H7 (cell line): ENCODE measurements at places on chromosomes 5 and 9.

DNA sequence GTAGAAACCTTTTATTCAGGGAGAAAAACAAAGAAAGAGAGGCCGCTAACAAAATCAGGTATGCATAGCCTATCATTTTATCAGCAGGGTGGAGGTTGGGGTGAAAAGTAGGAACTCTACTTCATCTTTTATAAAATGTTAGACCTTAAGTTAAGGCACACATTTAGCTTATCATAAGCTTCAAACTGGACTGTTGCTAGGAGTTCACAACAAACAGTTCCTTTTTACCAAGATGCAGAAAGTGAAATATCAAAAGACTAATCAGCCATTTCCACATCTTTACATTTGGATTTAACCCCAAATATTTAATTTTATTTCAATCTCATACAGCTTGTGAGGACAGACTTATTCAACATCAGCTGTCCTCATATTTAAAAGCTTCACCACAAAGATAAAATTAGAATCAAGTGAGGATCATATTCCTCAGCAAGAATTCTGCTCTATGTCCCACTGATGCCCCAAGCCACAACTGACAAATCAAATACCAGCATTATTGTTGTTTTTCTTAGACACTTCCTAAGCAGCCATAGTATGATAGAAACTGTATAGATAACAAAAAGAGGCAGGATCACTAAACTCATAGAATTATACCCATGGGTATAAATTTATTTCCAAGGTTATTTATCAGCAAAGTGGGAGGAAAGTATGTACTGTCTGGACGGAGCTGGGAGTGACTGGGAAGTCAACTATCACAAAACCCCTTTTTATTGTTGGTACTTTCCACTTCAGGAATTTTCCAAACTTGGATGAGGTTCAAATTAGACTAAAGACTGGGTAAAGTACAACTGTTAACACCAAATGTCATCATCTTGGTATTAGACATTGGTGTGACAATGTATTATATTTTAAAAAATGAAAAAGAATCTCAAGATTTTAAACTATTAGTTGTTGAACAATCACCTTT, 29.9 kb upstream of the MYOT start:
- no peak for DNase-seq

- DNase-seq: no peak
Measured at GRCh38 chr5:168609806-168610482, 30.8 kb upstream of the PANK3 start.

GRCh38 chr5:5018578-5018970, 121.6 kb upstream of the ADAMTS16 start:
- no peak for DNase-seq

GRCh38 chr9:33137781-33138264, 29.3 kb downstream of the B4GALT1 start:
- no peak for DNase-seq

GRCh38 chr9:4272126-4272525, 27.7 kb downstream of the GLIS3 start:
- no peak for DNase-seq

DNA sequence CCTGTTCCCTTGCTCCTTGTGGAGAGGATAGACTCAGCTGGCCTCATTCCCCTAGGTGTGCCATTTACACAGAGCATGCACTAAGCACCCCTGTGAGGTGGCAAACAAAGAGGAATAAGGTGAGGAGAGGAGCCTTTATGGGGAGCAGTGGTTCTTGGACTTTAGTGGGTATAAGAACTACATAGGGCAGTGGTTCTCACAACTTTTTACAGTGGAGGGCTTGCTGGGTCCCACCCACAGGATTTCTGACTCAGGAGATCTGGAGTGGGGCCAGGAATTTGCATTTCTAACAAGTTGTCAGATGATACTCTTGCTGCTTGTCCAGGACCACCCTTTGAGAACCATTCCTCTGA, 42.0 kb downstream of the CSF1R start:
- no peak for DNase-seq

DNA sequence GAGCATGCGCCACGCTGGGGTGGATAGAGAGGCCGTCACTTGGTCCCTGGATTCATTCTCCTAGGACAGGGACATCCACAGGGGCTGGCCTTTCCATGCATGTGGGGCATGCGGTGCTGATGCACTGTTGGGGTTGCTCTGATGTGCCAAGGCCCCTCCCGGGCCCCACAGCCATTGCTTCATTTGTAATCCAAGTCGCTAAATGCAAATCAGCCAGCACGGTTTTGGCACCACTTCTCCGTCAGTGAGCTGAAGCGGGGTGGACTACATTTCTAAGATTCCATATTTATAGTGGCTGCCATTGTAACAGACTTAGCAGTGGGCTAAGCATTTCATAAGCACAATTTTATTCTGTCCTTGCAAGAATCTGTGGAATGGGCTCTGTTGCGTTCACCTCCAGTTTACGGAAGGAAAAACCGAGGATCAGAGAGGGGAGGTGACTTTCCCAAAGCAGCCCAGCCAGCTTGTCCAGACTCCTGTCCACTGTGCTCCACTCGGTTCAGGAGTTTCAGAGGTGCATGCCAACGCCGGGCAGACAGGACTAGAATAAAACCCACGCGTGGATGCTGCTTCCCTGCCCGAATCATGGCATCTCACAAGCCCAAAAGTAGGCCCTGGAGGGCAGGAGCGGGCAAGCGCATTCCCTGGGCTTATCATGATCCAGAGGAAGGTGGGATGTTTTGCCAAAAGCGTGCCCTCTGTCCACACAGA, 102.6 kb upstream of the COL5A1 start:
- DNase-seq: no peak

DNA sequence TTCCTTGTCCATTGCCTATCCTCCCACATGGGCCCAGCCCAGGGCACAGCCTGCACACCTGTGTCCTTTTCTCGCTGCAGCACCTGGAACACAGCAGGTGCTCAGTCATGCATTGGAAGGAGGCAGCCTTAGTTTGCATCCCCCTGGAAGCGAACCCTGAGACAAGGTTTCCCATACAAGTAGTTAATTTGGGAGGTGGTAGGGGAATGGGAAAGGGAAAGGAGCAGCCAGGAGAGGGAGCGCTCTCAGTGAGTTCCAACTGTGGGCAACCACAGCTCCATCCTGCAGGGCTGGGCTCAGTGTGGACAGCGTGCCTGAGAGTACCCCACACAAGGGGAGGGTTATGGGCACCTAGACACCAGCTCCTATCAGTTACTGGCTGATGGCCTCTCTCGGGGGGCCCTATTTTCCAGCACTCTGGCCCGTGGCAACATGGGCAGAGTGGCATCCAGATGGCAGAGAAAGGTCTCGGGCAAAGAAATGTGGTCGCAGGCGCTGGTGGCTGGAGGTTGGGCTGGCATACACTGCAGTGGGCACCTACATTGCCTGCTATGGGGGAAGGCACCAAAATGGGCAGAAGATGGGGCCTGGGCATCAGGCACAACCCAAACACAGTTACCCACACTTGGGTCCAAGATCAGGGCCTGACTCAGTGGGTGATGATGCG, 50.1 kb downstream of the TSPAN17 start:
- DNase-seq: peak; percentile 81

GRCh38 chr5:72241346-72242003, 78.6 kb downstream of the MRPS27 start:
- no peak for DNase-seq

DNA sequence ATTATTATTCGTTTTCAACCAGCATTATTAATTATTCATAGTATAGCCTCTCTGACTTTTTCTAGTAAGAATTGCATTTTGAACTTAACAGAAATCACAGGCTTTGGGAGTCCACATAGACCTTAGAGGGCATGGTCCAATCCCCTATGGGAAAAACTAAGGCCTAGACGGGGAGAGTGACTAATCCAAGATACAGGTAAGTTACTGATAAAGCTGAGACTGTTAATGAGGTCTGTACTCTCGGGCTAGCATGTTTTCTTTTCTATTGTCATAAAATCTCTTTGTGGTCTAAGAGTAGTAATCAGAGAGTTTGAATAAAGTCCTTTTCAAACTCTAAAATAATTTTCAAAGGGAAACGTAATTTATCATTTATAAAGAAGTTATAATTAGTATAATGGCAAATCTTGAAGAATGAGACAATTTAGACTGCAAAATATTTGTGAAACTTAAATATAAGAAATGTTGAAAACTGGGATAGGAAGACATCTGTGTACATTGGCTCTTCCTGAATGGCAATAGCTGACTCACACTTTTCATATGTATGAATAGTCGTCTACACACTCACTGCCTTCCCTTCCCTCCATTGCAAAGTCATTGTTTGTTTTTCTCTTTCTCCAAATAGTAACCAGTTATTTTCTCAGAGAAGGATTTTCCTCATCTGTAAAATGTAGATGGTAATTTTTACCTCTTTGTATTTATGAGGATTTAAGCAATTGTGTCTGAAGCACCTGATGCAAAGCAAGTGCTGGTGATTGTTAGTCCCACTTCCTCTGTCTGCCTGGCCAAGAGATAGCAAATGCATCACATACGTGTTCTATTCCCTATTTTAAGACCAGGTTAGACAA, 207.9 kb upstream of the CD180 start:
- DNase-seq: no peak

DNA sequence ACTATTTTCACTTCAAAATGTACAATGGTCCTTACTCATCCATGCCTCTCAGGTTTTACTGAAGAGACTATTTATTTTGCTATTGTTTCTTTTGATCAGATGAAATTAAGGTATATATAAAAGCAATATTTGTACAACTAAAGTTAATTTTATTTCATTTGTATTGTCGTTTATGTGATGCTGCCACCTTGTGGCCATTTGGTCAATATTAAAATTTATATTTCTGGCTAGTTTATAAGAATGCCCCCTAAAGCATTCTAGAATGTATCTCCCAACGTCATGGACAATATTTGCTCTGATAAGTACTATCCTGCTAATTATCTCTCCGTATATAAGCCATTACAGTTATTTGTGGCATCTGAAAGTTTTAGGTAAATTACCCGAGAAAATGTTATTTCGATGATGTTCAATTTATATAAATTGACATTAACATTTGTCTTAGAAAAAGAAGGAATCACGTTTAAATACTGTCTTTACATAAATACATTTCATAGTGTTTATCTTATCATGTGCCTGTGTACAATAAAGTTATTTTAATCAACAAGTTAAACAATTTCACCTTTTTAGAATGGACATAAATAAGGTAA, 680.0 kb downstream of the TAF11L14 start:
- no peak for DNase-seq

GRCh38 chr9:82117026-82117811, 128.6 kb downstream of the SPATA31D1 start:
- DNase-seq: no peak

DNA sequence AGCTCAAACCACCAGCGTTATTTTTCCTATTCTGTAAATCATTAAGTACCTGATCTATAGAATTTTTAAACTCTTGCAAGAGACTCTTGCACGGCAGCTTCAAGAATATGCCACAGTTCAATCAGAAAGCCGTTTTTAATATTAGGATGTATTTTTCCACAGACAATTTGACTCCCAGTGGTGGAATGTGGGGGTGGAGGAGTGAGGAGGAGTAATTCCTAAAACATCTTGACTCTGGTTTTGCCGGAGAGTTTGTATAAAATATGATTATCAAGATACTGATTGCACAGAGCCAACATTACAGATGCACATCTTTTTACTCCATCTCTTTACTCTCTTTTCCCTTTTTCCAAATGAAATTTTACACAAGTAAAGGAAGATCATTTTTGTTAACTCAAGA, 288.3 kb downstream of the ENC1 start:
- DNase-seq: no peak

- peak; percentile 81 for DNase-seq
Measured at GRCh38 chr9:117555964-117556629, 141.2 kb upstream of the ASTN2 start.

DNA sequence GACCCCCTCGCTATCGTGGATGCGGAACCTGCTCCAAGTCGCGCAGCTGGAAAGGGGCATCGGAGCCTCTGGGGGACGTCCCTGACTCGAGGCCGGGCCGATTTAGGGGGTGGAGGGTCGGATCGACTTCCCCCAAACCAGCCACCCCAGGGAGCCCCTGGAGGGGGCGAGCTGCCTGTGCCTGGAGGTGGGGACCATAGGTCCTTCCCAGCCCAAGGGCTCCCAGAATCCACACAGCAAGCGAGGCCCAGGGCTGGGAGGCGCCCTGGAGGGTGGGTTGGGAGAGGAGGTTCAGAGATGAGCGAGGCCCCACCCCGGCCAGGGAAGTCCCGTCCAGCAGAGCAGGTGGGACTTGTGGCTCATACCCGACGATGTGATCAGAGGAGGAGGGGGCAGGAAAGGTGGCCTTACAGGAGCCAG, 147.6 kb downstream of the GAPVD1 start:
- peak; percentile 85 for DNase-seq
